CD4-positive, alpha-beta T cell treated with Interleukin-6 at 100 ng/mL for 8 hours (primary cell): ENCODE measurements at places on chromosomes 13 and 19.
A peak's percentile ranks its signal among the peaks of the same experiment; 100 is the strongest.

- DNase-seq = no peak
These were observed 36.8 kb downstream of the ACSBG2 start for GRCh38 chr19:6172074-6172863.

GRCh38 chr19:51341976-51342580 lies at the start of gene VSIG10L:
Gene VSIG10L (minus strand): TSS chr19:51342139. CDS start chr19:51342124, 15 bp downstream.
- no peak for DNase-seq

GRCh38 chr19:3617463-3617862 lies 9.1 kb downstream of the CACTIN start:
- peak; percentile 28 for DNase-seq

DNA sequence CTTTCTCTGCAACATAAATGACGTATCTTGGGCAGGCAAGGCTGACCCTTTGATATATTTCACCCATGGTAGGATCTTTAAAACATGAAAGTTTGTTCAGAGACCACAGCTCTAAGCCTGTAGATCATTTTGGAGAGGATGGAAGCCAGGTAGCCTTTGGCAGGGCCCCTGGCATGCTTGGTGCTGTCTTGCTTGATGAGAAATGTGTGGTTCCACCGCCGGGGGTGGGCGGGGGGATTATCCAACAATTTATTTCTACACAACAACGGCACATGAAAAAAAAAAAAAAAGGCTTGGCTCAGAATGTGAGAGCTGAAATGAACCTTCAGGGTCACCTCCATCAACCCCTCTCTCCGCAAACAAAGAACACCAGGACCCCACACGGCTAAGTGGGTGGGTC lies 112.9 kb upstream of the MBNL2 start:
- DNase-seq = no peak

DNA sequence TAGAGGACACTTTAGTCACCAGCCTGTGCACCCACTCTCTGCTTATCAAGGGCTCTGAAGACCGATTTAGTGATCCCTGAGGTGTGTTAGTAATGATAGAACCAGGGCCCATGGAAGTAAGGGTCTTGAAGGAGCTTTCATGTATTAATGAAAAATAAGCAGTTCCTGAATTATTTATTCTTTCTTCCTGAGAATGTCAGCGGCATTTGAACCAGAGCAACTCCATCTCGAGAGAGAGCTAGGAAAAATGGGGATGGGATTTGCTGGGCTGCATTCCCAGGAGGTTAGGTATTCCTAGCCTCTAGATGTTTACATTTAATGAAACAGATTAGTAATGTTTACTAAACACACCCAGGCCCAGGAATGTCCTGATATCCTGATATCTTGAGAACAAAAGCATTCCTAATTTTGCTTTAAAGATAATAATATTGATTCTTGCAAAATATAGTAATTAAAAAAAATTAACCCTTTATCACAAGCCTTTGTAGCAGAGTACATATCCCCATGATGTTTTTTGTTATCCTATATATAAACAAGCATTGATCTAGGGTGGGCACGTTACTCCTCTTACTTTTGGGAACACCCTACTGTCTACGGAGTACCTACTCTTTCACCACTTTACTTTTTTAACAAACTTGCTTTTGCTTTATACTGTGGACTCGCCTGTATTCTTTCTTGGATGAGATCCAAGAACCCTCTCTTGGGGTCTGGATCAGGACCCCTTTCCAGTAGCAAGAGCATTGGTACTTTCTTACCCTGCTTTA lies 63.1 kb downstream of the COG3 start:
- no peak for DNase-seq

DNA sequence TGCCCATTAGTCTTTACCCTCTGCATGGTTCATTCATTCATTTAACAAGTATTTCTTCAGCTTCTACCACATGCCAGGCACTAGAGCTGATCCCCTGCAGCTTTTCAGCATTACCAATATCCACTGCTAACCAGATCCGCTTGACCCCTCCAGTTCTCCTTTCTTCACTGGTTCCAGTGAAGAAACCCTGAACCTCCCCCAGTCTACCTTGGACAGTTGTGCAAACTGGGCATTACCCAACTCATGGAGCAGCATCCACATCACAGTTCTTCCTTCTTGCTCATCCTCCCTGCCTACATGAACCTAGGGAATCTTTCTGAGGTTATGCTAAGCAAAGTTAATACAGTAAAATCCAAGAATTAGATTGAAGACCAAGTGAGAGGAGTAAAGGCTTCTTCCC lies 78.7 kb upstream of the SERP2 start:
- DNase-seq = no peak

DNA sequence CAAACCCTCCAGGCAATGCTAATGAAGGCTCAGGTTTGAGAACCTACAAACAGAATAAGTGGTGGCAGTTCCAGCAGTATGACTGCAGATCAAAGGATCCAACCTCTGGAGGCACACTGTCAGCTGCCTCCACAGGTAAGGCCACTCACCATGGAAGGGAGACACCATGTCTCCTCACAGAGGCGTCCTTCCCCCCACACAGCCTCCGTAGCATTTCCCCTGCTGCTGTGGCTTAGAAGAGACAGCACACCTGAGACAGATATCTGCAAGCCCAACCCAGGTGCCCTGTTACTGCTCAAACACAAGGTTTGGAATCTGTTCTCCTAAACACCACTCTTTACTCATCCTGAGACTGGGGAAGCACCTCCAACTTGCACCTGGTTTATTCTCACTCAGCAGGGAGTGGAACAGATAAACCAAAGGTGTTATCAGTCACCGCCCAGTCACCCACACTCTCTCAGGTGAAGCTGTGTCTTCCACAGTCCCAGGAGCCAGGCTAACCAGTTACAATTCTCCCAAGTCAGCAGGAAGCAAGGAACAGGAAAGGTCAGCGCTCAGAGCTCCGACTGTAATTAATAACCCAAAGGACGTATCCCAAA lies 311.2 kb downstream of the FOXO1 start:
- no peak for DNase-seq

GRCh38 chr19:1164684-1165531 lies 9.2 kb downstream of the SBNO2 start:
- DNase-seq = no peak

DNA sequence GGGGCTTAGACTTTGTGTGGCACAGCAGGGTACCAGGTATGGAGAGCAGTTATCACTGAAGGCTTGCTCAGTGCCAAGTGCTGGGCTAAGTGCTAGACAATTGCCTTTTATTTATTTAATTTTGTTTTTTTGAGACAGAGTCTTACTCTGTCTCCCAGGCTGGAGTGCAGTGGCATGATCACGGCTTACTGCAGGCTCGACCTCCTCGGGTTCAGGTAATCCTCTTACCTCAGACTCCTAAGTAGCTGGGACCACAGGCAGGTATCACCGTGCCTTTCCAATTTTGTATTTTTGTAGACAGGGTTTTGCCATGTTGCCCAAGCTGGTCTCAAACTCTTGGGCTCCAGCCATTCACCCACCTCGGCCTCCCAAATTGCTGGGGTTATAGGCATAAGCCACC lies 256.9 kb downstream of the ZNF536 start:
- DNase-seq = no peak

DNA sequence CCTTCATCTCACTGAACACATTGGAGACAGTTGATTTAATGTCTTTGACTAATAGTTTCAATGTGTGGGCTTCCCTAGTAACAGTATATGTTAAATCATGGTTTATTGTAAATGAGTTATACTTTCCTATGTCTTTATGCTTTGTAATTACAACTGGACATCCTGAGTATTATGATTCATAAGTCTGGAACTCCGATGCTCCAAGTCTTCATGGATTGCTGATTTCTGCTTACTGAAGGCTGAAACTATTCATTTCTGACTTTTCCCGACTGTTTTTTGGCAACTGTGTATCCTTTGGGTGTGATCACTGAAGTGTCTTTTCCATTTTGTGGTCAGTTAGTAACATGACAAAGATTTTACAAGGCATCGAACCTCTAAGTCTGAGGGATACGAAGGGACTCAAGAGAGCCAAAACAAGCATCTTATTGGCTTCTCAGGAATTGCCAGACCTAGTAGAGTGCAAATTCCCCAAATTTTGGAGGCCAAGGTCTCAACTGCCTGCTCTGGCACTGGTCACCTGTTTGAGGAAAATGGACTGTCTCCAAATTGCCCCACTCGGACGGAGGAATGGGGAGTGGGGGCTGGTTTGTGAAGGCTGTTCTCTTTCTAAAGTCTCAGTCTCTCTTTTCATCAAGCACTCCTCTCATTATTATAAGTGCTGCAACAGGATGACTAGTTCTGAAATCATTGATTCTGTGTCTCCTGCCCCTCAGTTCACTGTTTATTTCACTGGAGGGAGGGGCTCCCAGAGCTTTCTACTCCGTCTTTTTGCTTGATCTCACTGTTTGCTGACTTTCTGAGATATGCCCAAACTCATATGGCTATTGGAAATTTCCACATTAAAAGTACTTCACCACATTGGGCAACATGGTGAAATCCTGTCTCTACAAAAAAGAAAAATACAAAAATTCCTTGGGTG lies 20.2 kb upstream of the CD70 start:
- no peak for DNase-seq

DNA sequence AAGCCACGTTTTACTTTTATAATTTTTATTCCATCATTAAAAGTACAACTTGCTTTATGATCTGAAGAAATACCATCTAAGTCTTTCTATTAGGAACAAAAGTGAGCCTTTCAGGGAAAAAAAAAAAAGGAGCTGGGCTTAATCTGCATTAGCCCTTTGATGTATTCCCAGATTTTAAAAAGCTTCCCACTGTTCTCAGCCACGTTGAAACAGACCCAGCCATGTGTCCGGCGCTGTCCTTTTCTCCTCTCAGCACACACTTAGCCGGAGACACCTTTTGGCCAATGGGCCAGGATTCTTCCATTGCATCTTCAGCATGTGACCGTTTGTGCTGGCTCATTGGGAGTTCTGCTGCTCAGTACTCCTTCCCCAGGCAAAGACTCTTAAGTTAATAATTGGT lies 105.5 kb downstream of the GGACT start:
- DNase-seq = no peak

DNA sequence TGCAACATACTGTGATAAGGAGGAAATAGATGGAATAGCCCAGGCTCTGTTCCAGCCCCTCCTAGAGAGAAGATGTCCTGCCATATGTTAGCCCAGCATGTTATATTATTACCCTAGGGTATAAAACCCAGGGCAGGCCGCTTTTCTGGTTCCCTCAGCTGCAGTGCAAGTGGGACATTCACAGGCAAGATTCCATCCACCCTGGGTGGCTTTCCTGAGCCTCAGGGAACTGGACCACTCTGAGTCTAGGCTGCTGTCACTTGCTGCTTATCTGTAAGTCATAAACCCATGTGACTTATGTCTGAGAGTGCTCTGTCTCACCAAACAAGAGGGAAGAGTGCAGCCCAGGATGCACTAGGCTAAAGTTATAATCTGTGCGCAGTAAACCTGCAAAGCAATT lies 413.2 kb downstream of the MZT1 start:
- DNase-seq = no peak

DNA sequence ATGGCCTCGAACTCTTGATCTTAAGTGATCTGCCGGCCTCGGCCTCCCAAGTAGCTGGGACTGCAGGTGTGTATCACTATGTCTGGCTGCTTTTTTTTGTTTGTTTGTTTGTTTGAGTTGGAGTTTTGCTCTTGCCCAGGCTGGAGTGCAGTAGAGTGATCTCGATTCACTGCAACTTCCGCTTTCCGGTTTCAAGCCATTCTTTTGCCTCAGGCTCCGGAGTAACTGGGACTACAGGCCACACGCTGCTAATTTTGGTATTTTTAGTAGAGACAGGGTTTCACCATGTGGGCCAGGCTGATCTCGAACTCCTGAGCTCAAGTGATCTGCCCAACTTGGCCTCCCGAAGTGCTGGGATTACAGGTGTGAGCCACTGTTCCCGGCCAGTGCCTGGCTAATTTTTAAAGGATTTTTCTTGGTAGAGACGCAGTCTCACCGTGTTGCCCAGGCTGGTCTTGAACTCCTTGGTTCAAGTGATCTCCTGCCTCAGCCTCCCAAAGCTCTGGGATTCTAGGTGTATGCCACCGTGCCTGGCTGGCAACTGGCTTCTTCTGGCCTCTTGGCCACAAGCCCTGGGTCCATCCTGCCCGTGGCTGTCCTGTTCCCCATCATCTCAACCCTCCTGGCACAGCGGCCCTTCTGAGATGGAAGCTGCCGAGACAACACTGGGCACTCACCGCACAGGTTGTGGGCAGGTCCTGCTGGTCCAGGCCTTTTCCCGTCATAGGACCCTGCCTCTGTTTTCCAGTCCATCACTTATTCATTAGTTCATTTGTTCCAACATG lies 11.5 kb downstream of the TECR start:
- no peak for DNase-seq

DNA sequence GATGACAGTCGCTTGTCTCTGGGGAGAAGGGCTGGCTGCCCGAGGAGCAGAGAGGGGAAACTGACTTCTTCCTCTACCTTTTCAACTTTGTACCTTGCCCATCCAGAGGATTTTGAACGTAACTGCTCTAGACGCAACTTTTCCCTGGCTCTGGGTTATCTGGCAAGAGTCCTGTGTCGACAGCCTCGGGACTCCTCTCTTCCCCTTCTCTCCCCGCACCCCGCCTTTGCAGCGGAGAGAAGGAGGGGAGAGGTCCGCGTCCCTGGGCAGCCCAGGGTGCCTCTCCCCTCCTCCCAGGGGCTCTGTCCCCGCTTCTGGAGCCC lies 574 bp downstream of the SH3GL1 start:
- no peak for DNase-seq

- DNase-seq = no peak
These were observed 66.9 kb upstream of the CLDN10 start for GRCh38 chr13:95485518-95486144.

DNA sequence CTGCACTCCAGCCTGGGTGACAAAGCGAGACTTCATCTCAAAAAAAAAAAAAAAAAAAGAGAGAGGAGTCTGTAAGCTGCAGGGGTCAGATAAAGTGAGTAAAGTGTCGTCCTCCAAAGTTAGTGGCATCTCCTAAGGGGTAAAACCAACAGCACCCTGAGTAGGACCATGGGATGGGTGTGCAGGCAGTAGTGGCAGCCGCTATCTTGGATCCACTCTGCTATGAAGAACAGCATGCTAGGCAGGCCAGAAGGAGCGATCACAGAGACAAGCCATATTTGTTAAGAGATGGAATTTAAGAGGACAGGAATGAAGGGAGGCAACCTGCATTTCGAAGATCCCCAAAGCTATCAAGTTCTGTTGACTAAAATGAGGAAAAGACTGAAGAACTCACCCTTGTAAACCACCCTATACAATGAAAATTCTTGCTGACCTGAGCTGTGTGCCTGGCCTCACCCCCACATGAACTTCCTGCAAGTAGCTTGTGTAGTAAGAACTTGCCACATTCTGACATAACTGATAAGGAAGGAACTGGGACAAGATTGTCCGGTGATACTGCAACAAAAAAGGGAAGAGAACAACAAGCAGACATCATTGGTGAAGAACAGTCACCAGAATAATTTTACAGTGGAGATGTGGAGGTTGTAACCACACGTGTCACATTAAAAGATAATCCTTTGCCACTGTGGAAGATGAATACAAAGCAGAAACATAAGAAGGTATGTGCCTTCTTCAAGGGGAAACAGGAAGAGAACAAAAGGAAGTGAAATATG lies 16.2 kb downstream of the DPY19L3 start:
- DNase-seq = no peak

GRCh38 chr13:33723365-33723764 lies 94.6 kb upstream of the RFC3 start:
- no peak for DNase-seq
